ENCODE measurements at places on chromosomes 12 and 14.

GRCh38 chr14:67167420-67168109 lies 21.7 kb upstream of the GARIN2 start:
- DNase-seq: no peak

DNA sequence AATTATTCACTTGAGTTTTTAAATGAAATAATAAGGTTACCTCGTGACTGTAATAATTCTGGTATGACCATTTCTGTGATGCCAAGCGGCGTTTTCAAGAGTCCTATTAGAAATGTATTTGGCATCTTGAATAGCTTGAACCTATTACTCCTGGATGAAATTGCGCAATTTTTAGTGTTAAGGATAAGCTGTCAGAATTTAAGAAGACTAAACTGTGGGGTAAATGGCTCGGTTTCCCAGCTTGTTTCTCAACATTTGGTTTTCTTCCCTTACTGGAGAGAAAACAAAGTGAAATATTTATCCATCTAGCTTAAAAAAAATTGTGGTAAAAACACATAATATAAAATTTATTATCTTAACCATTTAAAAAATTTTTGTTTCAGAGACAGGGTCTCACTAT lies 26.8 kb downstream of the PCNX1 start:
- DNase-seq: no peak

GRCh38 chr12:70459786-70460185 lies 93.7 kb downstream of the KCNMB4 start:
- no peak for DNase-seq

GRCh38 chr14:89767861-89768268 lies 186.7 kb downstream of the EFCAB11 start:
- DNase-seq: peak; percentile 82

- peak; percentile 32 for DNase-seq
Measured at GRCh38 chr12:45580356-45580969, 149.0 kb upstream of the ARID2 start.

DNA sequence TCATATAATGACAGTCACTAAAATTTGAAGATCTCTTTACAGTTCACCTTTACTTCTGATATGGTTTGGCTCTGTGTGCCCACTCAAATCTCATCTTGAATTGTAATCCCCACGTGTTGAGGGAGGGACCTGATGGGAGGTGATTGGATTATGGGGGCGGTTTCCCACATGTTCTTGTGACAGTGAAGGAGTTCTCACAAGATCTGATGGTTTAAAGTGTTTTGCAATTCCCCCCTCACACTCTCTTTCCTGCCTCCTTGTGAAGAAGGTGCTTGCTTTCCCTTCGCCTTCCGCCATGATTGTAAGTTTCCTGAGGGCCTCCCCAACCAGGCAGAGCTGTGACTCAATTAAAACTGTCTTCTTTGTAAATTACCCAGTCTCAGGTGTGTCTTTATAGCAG lies 27.3 kb upstream of the CD9 start:
- no peak for DNase-seq

DNA sequence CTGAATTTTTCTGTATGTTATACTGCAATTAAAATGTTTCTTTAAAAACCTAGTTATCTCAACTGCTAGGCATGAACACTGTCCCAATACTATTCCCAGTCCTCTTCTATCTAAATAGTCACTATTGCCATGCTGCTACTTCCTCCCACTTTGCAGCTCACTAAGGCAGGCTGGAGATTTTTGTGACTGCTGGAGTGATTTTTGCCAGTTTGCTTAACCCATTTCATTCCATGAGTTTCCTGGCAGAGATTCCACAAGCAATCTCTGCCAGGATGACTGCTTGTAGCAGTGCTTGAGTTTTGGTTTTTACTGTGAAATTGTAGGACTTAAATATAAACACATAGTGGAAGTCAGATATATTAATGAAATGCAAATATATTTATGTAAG lies 80.8 kb downstream of the BHLHE41 start:
- no peak for DNase-seq

DNA sequence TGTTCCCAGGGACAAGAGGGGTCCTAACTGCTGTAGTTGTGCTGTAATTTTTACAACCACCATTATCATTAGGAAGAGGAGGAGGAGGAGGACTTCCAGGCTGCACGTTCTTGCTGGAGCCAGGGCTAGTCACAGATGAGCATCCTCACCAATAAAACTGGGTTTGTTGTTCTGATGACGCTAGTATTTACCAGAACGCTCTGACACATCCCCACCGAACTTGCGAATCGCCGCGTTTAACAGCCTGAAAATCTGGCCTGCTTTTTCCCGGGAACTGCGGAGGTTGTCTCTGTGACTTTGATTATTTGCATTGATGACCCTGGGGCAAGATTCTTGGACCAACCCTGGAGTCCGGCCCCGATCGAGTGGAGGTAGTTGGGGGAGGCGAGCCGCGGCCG lies 10.2 kb downstream of the TBX5 start:
- DNase-seq: no peak

GRCh38 chr14:89490466-89490865 lies 73.4 kb upstream of the FOXN3 start:
- no peak for DNase-seq

DNA sequence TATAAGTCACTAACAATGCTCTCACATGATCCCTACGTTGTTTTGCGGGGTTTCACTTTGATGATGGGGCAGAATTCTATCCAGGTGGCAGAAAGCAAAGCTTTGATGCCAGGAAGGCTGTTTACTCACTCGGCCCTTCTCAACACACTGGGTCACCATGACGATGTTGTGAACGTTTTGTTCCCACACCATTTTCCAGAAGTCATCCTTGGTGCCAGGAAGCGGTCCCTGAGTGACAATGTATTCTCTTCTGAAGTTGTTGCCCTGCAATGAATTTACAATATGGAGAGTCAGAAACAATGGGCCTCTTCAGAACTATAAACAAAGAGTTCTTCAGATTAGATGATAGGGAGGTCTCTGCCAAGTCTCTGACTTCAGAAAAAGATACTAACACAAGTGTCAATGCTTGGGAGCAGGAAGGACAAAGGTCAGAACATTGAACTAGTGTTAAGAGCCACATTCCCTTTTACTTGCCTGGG lies 101.3 kb downstream of the PTPRB start:
- DNase-seq: no peak

DNA sequence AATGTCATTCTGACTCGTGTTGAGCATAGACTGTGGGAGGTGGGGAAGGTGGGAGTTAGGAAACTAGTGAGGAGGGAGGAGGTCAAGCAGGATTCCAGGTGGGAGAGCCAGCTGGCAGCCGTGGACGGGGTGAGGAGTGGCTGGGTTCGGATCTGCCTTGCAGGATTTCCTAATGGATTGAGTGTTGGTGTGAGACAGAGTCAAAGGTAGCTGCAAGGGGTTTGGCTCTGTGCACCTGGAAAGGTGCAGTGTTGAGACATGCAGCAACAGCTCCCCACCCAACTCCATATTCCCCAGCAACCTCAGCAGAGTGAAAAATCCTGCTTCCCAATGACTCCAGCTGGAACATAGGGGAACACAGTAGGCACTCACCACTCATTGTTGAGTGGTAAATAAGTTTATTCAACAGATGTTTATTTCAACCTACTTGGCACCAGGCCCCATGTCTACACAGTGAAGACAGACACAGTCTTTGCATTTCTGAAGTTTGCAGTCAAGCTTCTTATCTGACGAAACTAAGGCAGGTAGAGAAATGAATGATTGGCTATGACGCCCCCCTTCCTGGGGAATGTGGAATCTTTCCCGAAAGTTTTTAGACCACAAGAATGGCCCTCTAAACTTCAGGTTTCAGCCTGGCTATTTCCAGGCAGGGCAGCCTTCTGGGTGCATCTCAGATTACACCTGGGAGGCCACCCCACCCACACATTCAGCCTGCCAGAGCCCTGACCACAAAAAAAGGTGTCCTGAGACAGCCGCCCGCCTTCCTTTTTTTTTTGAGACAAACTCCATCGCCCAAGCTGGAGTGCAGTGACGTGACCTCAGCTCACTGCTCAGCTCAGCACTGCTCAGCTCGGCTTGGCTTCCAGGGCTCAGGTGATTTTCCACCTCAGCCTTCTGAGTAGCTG lies 37.9 kb upstream of the PLEKHG6 start:
- no peak for DNase-seq

DNA sequence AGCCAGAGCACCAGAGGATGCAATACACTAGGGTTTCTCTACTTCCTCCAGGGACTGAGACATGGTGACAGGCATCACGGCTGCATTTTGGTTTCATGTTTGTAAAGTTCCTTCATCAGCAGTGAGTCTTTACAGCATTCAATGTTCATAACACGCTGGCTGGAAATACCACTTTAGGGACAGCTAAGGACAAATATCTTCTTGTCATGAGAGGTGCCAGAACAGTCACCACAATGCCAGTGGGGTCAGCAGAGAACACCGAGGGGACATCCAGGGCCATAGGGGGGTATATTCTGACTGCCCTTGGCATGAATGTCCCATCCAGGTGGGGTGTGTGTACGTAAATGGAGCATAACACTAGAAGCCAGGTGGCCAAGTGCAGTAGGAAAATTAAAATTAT lies 72.3 kb downstream of the CCDC60 start:
- DNase-seq: no peak

Measured in hematopoietic multipotent progenitor cell treated with erythropoietin and hydrocortisone succinate and interleukin-3 and kit ligand, for 6 days (in vitro differentiated cells).